Activated T-cell treated with anti-CD3 and anti-CD28 coated beads for 4 hours (primary cell): ENCODE measurements at places on chromosomes 7 and 10.

DNA sequence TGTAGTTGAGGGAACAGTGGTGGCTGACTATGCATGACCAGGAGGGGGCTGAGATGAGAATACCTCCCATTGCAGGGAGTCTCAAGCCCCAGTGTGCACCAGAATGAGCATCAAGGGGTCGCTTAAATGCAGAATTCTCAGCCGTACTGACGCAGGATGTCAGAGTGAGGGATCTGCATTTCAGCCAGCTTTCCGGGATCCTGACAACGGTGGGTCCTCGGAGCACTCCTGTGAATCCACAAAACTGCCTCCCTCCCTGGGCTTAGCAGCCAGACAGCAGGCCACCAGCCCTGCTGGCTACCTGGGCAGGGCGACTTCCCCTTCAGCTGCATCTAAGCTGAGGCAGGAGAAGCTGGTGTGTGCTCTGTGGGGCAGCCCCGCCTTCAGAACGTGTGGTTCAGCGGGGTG, 21.8 kb upstream of the LOXL4 start:
- no peak for DNase-seq

GRCh38 chr7:33643530-33643929, 261.8 kb upstream of the BMPER start:
- no peak for DNase-seq

GRCh38 chr10:571166-571565, 118.3 kb downstream of the DIP2C start:
- no peak for DNase-seq

DNA sequence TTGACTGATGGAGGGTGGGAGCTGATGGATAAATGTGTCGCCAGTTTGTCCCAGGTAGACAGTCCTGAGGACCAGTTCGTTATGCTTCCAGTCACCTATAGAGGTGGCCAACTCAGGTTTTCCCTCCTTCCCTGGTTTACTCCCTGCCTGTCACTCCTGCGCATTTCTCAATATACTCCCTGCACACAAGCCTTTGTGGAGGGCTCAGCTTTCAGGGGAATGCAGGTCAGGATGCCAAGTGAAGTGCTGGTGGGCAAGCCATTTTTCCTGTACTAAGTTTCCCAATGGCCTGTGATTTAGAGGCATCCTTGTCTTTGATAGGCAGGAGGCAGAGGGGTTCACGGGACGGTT, 473.5 kb upstream of the ZMIZ1 start:
- DNase-seq = no peak

DNA sequence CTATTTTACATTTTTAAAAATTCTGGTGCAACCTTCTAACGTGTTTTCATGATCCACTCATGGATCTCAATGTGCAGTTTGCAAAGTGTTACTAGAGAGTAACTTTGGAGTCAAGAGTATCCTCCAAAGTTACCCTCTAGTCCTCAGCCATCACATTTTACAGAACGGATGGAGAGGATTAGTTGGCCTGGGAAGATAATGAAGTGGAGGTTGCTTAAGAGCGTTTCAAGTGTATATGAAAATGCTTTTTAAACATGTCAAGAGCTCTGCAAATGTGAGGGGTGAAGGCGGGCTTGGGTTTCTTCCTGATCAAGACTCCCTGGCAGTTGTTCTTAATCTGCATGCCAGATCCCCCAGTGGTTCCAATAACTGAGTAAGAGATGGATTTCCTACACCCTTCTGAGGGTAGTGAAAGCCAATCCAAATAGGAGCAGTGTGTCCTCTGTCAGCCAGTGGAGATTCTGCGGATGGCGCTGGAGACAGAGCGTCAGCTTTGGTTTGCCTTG, 299.4 kb upstream of the NPVF start:
- DNase-seq = no peak
